ENCODE measurements at places on chromosomes 16 and 17. TPM values are rescaled to one million over a fixed set of nuclear protein-coding genes. Genes with fewer than 3 reads are reported as not detected.

The CYGB gene
- total RNA-seq, result 9.5 TPM

The RAMP2 gene
- total RNA-seq, result 0.37 TPM

The TBC1D3D gene
- 0.12 TPM for total RNA-seq

The ZNF174 gene
- total RNA-seq, result 5.6 TPM

The CD7 gene
- total RNA-seq, result not detected

The MYADML2 gene
- not detected for total RNA-seq

The REXO5 gene
- 7.2 TPM for total RNA-seq

The LHX1 gene
- not detected for total RNA-seq

The SLFN11 gene
- 141 TPM for total RNA-seq

The ZG16 gene
- total RNA-seq, result not detected

The WSCD1 gene
- 0.87 TPM for total RNA-seq

The ITGAD gene
- not detected for total RNA-seq

The CTRB1 gene
- total RNA-seq, result not detected

The SYCE1L gene
- total RNA-seq, result not detected

The OR4D1 gene
- total RNA-seq, result not detected

The SLC16A13 gene
- total RNA-seq, result 1.00 TPM

The APPBP2 gene
- total RNA-seq, result 46.1 TPM

The TMED6 gene
- total RNA-seq, result 0.11 TPM

The PPM1E gene
- total RNA-seq, result 0.55 TPM

The HSD17B2 gene
- not detected for total RNA-seq

The CDRT15L2 gene
- total RNA-seq, result not detected

The OR3A3 gene
- total RNA-seq, result 0.33 TPM

The TMEM97 gene
- total RNA-seq, result 20.5 TPM

The CCL14 gene
- not detected for total RNA-seq

The XYLT1 gene
- total RNA-seq, result 17.0 TPM

The CLEC18C gene
- 0.25 TPM for total RNA-seq

The MSLN gene
- 0.12 TPM for total RNA-seq

The HEXIM1 gene
- total RNA-seq, result 7.9 TPM

The FBXO39 gene
- total RNA-seq, result 0.33 TPM

The TNK1 gene
- under 0.01 TPM for total RNA-seq

The IRX3 gene
- total RNA-seq, result 0.12 TPM

The ELMO3 gene
- total RNA-seq, result 0.62 TPM

The LAT gene
- 0.33 TPM for total RNA-seq

The SLX1B gene
- total RNA-seq, result 22.5 TPM

The ADAM11 gene
- 0.77 TPM for total RNA-seq

The RNF43 gene
- under 0.01 TPM for total RNA-seq

The HASPIN gene
- 2.5 TPM for total RNA-seq

The PGAP6 gene
- total RNA-seq, result 64.3 TPM

The TUBB3 gene
- 596 TPM for total RNA-seq

The C17orf50 gene
- not detected for total RNA-seq

The CACNG1 gene
- not detected for total RNA-seq

The EVI2B gene
- total RNA-seq, result not detected

The CDK12 gene
- 29.7 TPM for total RNA-seq

The SETD1A gene
- 6.6 TPM for total RNA-seq

The SLC5A2 gene
- under 0.01 TPM for total RNA-seq

The IGF2BP1 gene
- 0.44 TPM for total RNA-seq

The GAST gene
- total RNA-seq, result not detected

The RASL10B gene
- total RNA-seq, result 1.5 TPM

The CDRT4 gene
- total RNA-seq, result 4.1 TPM

The CSF3 gene
- 1.4 TPM for total RNA-seq

The TAT gene
- total RNA-seq, result not detected

The PIPOX gene
- total RNA-seq, result 1.1 TPM

The ABCC6 gene
- 0.37 TPM for total RNA-seq

The PRKAR1A gene
- total RNA-seq, result 491 TPM
